ENCODE measurements at places on chromosomes 7 and 10. TPM values are rescaled to one million over a fixed set of nuclear protein-coding genes. Genes with fewer than 3 reads are reported as not detected.

SEMA3C gene
- 1.2 TPM for total RNA-seq

UPK3B gene
- total RNA-seq = 8.4 TPM

TRPV6 gene
- not detected for total RNA-seq

SPDYE8 gene
- total RNA-seq = not detected

PIP gene
- not detected for total RNA-seq

LBX1 gene
- total RNA-seq = not detected

GJD4 gene
- total RNA-seq = not detected

FAM25A gene
- total RNA-seq = not detected

TAC1 gene
- not detected for total RNA-seq

FAM25C gene
- total RNA-seq = not detected

SCIN gene
- not detected for total RNA-seq

CDHR1 gene
- 0.25 TPM for total RNA-seq

PITX3 gene
- not detected for total RNA-seq

GNG11 gene
- 3.1 TPM for total RNA-seq

SFMBT2 gene
- total RNA-seq = 21.2 TPM

MUC3A gene
- total RNA-seq = not detected

EPHB4 gene
- total RNA-seq = 3.0 TPM

TLX1 gene
- not detected for total RNA-seq

GRCh38 chr7:87435546-87435945, 39.9 kb downstream of the ABCB4 start:
- H3K27ac ChIP-seq = no peak overlapping the region
- H3K36me3 ChIP-seq = no peaks in the 10 kb centered on the region
- no peak overlapping the region for H3K4me3 ChIP-seq
- peaks cover 4% of the 10 kb centered on the region for H3K27me3 ChIP-seq
- no peak for DNase-seq
- H3K4me1 ChIP-seq = no peaks in the 10 kb centered on the region

DNA sequence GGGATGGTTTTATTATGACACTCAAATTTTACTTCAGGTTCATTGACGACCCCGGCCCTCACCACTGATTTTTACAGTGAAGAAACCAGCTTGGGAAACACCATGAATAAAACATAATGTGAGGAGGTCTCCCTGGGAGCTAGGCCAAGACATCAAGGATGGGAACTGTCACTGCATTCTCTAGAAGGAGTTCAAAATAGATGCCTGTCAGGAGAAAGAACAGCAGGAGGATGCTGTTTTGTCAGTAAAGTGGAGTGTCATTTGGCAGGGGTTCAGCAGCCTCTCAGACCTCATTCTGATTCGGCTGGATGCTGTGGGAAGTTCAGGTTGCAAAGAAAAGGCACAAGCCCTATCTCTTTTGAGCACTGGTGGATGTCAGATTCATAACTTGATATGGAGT, 360.3 kb upstream of the C7orf33 start:
- H3K27me3 ChIP-seq = peaks cover 5% of the 10 kb centered on the region
- H3K27ac ChIP-seq = no peak overlapping the region
- H3K4me3 ChIP-seq = no peak overlapping the region
- H3K4me1 ChIP-seq = no peaks in the 10 kb centered on the region

- H3K27me3 ChIP-seq = peaks cover 2% of the 10 kb centered on the region
- H3K36me3 ChIP-seq = no peaks in the 10 kb centered on the region
- no peak overlapping the region for H3K27ac ChIP-seq
Observed at GRCh38 chr10:24503461-24504320, 220.0 kb downstream of the ARHGAP21 start.

DNA sequence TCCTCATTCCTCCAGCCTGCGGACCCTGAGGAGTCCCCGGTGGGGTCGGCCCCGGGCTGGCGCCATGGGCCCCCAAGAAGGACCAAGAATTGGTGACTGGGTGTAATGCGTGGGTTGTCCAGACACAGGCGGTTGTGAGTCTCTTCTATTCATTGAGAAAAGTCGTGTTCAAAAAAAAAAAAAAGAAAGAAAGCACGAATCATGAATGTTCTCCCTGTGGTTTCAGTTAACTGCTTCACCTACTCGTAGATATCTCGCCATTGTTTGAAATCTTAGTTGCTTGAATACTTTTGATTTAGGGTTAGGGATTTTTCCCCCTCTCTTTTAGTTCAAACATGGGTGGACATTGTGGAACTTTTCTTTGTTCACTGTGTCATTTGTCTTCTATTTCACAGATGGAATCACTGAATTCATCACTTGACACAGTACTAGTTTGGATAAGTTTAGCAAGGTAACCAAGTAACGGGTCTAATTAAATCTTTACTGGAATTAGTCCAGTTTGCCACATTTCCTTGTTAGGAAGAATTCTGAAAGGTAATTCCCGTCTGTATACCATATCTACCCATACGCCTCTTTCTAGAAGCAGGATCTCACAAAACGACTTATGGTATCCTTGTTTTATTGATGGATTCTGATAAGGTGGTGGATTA, 775 bp downstream of the STARD3NL start:
- H3K27ac ChIP-seq = peak overlapping the region; percentile 90
- peak overlapping the region; percentile 92 for H3K4me3 ChIP-seq
- H3K27me3 ChIP-seq = no peaks in the 10 kb centered on the region
- peak; percentile 59 for DNase-seq

GRCh38 chr10:60441515-60441914, 51.8 kb upstream of the ANK3 start:
- no peaks in the 10 kb centered on the region for H3K4me1 ChIP-seq
- no peaks in the 10 kb centered on the region for H3K36me3 ChIP-seq
- H3K27me3 ChIP-seq = no peaks in the 10 kb centered on the region
- no peak for DNase-seq
- no peak overlapping the region for H3K27ac ChIP-seq
- H3K4me3 ChIP-seq = no peak overlapping the region

- no peak for DNase-seq
- H3K4me1 ChIP-seq = peaks cover 49% of the 10 kb centered on the region
- H3K4me3 ChIP-seq = no peak overlapping the region
- no peaks in the 10 kb centered on the region for H3K36me3 ChIP-seq
- H3K27me3 ChIP-seq = no peaks in the 10 kb centered on the region
Observed at GRCh38 chr10:132449811-132450181, 52.8 kb downstream of the PWWP2B start.

GRCh38 chr10:58513188-58514110, 777 bp downstream of the BICC1 start:
- peaks cover 17% of the 10 kb centered on the region for H3K27me3 ChIP-seq
- H3K27ac ChIP-seq = no peak overlapping the region
- peaks cover 6% of the 10 kb centered on the region for H3K4me1 ChIP-seq
- no peak for DNase-seq
- no peak overlapping the region for H3K4me3 ChIP-seq

- no peaks in the 10 kb centered on the region for H3K27me3 ChIP-seq
- no peak for DNase-seq
Observed at GRCh38 chr10:101961591-101962498, 94.1 kb downstream of the ARMH3 start.

DNA sequence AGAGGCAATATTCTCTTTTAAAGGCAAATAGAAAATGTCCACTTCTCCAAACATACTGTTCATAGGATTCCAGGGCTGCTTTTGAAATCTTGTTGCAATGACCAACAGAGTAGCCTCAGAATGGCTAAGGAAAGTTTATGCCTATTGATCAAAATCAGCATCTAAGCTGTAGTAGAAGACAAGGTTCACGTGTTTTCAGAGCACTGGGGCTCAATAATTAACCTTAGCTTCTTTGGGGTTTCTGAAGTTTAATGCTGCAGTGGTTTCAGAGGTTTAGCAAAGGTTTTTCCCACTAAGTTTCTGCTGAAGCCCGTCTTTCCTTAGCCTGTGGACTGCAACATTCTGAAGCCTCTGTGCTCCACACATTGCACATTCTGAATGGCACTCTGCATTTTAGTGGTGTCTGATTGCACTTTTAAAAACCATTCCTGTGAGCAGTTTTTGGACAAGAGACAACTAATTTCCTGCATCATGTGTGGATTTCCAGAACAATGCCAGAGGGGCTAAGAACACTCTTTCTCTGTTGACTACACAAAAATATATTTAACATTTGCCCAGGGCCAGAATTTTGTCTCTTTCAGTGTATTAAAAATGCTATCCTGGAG, 342.5 kb downstream of the PTEN start:
- no peaks in the 10 kb centered on the region for H3K27me3 ChIP-seq
- no peak for DNase-seq
- no peaks in the 10 kb centered on the region for H3K4me1 ChIP-seq
- H3K4me3 ChIP-seq = no peak overlapping the region
- no peak overlapping the region for H3K27ac ChIP-seq

- H3K27me3 ChIP-seq = no peaks in the 10 kb centered on the region
- no peaks in the 10 kb centered on the region for H3K36me3 ChIP-seq
- no peak overlapping the region for H3K27ac ChIP-seq
- peak overlapping the region; percentile 62 for H3K4me3 ChIP-seq
Observed at GRCh38 chr7:102140952-102141370, 145.7 kb upstream of the SH2B2 start.

DNA sequence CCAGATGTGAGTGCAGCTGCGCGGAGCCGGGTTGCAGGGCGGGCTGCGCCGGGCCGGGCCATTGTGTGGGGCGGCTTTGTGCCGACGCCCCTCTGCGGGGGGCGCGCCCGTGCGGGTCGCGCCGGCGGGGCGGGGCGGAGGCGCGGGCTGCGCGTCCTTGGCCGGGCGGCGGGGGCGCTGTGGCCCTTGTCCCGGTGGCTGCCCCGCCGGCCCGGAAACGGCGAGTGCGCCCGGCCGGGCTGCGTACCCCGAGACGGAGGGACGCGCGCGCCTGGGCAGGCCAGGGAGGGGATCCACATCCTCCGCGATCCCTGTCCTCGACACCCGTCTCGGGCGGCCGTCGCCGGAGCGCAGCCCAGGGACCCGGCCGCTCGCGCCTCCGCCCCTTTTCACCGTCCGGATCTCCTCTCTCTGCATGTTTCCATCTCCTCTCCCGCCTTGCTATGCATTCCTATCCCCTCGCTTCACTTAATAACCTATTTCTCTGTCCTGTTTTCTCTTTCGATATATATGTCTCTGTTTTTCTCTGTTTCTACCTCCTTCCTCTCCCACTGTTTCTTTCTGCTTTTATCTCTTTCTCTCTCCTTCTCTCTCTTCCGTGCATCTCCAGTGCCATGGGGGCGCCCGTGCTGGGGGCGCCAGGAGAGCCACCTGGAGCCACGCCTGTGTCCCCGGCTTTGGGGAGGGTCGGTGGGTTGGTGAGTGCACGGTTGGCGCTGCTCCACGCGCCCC, 765 bp downstream of the PFKFB3 start:
- no peaks in the 10 kb centered on the region for H3K27me3 ChIP-seq
- H3K36me3 ChIP-seq = no peaks in the 10 kb centered on the region
- peak; percentile 36 for DNase-seq
- H3K4me3 ChIP-seq = peak overlapping the region; percentile 93

DNA sequence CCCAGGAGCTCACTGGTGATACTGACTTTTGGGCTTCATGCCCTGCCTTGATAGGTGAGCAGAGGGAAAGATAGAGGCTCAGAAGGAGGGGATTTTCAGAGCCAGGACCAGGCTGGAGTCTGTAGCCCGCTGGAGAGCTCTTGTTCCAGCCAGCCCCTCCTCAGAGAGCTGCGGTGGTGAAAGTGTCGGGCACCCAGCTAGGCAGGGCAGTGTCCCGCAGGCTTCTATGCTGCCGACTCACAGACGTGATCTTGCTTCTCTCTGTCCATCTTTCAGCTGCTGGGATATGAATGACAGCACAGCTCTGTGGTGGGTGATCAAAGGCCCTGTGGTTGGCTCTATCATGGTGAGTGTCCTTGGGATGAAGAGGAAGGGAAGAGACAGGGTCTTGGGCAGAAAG, 35.2 kb downstream of the ADCYAP1R1 start:
- no peaks in the 10 kb centered on the region for H3K4me1 ChIP-seq
- no peaks in the 10 kb centered on the region for H3K27me3 ChIP-seq

GRCh38 chr10:72392571-72392970, 37.9 kb upstream of the DNAJB12 start:
- H3K27ac ChIP-seq = no peak overlapping the region
- H3K4me1 ChIP-seq = no peaks in the 10 kb centered on the region
- H3K4me3 ChIP-seq = no peak overlapping the region
- no peak for DNase-seq
- peaks cover 7% of the 10 kb centered on the region for H3K36me3 ChIP-seq

- no peaks in the 10 kb centered on the region for H3K4me1 ChIP-seq
- no peaks in the 10 kb centered on the region for H3K27me3 ChIP-seq
- H3K4me3 ChIP-seq = no peak overlapping the region
- no peak for DNase-seq
- H3K27ac ChIP-seq = no peak overlapping the region
Observed at GRCh38 chr7:33743594-33743993, 161.7 kb upstream of the BMPER start.

DNA sequence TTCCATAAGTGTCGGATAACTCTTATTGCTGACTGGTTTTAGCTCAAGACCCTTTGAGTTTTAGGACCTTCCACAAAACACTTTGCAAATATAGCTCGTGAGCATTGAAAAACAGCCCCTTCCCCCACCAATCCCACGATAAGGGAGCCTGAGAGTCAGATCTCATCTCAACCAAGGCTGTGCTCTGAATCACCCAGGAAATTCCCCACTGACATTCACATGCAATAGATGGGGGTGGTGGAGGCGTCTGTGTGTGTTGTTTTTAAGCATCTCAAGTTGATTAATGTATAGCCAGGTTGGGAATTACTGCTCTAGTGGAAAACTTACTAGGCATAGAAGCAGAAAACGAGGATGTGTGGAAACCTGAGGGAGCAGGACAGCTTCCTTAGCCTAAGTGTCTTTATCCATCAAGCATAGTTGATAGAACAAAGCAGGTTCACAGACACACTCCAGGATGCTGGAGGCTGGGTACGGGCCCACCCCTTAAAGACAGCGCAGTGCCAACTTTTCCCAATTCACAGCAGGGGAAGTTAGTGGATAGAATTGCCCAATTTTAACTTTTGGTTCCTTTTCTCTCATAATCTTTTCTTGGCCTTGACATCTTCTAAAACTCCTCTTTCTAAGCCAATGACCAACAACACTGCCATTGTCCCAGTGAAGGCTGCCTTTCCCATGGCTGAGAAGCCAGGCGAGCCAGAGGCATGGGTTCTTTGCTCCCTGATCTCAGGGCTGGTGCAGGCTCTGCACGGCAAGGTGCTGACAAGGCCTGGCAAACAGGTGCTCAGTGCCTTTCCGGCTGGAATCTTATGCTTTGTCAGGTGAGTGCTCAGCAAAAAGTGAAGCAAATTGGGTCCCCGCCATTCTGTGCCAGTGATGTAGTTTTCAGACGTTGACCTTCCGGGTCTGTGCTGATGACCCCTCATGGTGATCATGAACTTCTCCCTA, 98.5 kb upstream of the INSIG1 start:
- H3K36me3 ChIP-seq = no peaks in the 10 kb centered on the region
- no peak overlapping the region for H3K4me3 ChIP-seq
- no peak for DNase-seq
- no peak overlapping the region for H3K27ac ChIP-seq
- H3K27me3 ChIP-seq = no peaks in the 10 kb centered on the region

GRCh38 chr7:133542209-133542780, 289.4 kb downstream of the EXOC4 start:
- no peaks in the 10 kb centered on the region for H3K36me3 ChIP-seq
- no peak overlapping the region for H3K4me3 ChIP-seq
- DNase-seq = no peak

GRCh38 chr10:15460661-15461060, 89.6 kb upstream of the FAM171A1 start:
- no peak overlapping the region for H3K4me3 ChIP-seq
- no peaks in the 10 kb centered on the region for H3K36me3 ChIP-seq
- H3K4me1 ChIP-seq = no peaks in the 10 kb centered on the region
- no peak overlapping the region for H3K27ac ChIP-seq
- no peak for DNase-seq

GRCh38 chr10:131648386-131649020, 252.3 kb upstream of the PPP2R2D start:
- H3K4me1 ChIP-seq = no peaks in the 10 kb centered on the region
- no peak for DNase-seq
- H3K4me3 ChIP-seq = no peak overlapping the region
- no peaks in the 10 kb centered on the region for H3K36me3 ChIP-seq
- H3K27ac ChIP-seq = no peak overlapping the region

GRCh38 chr7:143846692-143847091, 55.3 kb downstream of the TCAF1 start:
- H3K4me3 ChIP-seq = no peak overlapping the region
- H3K36me3 ChIP-seq = no peaks in the 10 kb centered on the region
- H3K4me1 ChIP-seq = no peaks in the 10 kb centered on the region
- H3K27ac ChIP-seq = no peak overlapping the region
- peaks cover 2% of the 10 kb centered on the region for H3K27me3 ChIP-seq
